ENCODE measurements at places on chromosomes 3 and 15.

DNA sequence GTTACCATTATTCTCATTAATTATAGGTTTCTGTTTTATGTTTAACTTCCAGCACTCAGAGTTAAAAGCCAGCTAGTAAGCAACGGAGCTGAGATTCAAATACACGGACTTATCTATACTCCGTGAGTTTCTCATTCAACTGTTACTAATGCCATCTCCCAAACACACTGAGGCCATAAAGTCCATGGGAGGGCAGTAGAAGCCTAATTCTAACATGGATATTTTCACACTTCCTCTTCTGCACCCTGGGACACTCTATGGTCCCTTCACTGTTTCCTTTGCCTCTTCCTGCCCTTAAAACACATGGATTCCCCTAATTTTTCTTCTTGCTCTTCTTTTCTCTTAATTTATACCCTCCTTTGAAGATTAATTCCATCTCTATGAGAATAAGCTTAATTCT lies 245.0 kb downstream of the KLF13 start:
- no peak for DNase-seq

DNA sequence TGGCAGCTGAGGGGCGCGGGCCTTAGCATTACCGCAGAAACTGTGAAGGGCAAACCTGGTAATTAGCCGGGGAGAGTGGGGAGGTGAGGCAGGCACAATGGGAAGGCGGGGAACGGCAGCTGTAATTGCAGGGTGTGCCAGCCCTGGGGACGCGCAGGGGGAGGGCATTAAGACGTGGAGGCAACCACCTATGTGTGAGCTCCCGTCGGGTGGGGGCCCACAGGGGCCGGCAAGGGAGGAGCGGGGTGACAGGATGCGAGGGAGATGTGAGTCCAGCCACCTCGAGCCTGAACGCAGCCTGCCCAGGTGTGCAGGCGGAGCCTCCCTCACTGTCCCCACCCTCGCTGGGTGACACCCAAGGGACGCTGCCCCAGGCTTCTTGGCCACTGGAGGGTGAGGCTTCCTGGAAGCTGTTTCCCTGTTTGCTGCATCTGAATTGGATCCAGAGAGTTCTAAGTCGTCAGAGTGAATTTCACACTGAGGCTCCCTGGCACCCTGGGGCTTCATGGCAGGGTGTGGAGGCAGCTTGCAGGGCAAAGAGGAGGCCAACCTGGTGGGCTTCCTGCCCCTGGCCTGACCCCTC lies 130.6 kb upstream of the MEF2A start:
- peak; percentile 75 for DNase-seq

DNA sequence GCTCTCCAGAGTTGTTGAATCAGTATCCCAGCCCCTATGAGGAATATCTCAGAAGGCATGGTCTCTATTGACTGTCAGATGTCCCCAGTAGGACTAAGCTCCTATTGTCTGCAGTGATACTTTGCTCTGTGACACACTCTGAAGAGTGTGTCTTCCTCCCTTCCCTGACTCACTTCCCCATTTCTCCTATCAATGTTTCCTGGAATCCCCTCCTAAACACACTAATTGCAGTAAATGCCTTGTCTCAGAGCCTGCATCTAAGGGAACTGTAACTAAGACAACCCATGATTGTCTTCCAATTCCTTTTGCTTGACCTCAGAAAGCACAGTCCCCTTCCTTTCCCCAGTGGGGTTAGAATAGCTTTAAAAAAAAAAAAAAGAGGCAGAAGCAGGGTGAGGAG lies 397.3 kb upstream of the PROK2 start:
- no peak for DNase-seq

DNA sequence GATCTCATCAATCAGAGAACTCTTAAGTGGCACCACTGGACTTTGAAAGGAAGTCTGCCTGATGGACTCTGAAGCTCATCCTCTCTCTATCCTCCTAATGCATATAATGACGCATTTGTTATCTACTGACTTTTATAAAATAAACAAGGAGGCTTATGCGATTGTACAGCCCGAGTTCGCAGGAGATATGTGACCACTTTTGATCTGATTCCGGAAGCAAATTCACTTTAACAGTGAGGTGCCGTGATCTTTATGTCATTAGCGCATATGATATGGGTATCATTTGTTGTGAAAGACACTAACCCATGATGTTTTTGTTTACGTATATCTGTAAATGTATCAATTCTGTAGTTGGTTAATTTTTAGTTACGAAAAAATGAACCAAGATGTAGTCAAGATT lies 427 bp upstream of the RNF111 start:
- no peak for DNase-seq

DNA sequence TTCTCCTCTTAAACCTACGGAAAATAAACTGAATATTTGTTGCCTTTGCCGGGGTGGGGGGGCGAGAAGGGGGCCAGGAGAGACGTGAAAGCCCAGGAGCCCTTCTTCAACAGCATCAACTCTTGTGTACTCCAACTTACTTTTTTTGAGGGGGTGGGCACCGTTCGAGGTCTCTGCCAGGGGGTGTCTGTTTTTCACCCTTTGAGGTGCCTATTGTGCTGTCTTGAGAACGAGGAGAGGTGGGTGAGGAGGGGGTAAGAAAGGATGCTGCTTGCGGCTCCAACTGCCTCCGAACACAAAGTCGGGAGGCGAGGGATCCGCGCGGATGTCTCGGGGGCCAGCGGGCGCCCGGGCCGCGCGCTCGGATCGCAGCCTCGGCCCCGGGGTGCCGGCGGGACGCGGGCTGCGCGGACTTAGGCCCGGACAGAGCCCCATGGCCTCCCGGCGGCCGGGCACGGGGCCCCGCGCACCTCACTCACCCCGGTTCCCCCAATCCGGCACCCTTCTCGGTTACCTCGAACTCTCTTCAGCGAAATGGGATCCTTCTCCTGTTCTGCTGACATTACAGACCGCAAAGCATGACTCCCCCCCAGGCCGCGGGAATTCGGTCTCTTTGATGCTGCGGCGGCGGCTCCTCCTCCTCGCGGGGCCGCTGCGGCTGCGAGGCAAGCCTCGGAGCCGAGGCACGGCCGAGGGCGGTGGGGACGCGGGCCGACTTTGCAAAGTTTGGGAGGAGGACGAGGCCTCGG lies 650 bp downstream of the PYGO1 start:
- peak; percentile 83 for DNase-seq

Measured in posterior vena cava (tissue), 2 donors.